Left renal pelvis (tissue), 4 donors: ENCODE measurements at places on chromosomes 2 and 18. TPM values are rescaled to one million over a fixed set of nuclear protein-coding genes. Genes with fewer than 3 reads are reported as not detected.

DNA sequence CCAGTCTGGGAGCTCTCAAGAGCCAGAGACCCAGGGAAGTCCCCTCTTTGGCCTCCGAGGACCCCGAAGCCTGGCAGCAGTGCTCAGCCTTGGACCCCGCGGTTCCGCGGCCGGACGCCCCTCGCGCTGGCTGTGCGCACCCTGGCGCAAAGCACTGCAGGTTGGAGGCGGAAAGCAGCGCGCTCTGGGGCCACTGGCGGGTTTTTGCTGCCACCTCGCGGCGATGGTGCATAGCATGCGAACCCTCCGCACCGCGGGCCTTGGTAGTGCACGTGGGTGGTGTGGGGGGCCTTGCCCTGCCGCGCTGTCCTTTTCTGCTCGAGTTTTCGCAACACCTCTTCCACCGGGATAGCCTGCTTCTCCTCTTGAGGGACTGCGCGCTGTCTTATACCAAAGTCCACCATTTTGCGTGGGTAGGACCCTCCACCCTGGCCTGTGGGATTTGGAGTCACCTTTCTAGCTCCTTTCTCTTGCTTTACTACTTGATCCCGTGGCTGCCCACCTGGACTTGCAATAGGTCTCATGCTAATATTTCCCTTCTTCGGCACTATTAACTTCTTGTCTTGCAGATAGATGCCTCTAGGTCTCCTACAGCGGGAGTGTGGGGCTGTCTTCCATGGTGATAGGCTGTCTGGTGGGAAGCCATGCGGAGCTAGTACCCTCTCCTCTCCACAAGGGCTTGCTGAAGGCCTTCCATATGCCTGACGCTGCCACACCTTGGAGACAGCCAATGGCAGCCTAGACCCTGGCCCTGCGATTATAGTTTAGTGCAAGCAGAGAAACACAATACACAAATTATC is 14.3 kb downstream of the SIX3 start:
- DNase-seq, result no peak

DNA sequence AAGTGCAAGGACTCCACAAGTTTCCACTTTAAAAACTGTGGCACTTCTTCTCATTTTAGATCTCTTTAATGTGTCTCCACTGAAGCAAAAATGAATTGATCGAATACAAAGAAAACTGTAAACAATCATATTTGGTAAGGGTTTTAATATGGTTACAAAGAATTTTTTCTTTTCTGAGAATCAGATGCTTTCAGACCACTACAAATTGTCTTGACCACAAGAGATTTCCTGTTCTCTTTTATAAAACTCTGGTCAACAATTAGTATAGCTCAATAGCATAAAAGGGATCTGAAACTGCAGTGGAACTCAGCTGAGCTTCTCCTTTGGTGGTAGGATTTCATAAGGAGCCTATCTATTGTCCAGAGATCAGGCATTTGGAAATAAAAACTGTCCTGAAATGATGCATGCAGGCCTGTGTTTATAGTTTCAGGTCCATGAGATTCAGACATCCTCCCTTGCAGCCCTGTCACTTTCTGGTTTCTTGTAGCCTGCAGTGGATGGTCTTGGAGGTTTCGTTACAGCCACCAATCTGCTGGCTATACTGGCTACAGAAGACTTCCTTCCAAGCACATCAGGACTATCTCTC is 120.0 kb downstream of the DOCK10 start:
- DNase-seq, result no peak

- no peak for DNase-seq
Measured at GRCh38 chr2:109102588-109103233, 26.3 kb upstream of the SH3RF3 start.

GRCh38 chr18:7657937-7658336 is 90.8 kb downstream of the PTPRM start:
- no peak for DNase-seq

DNA sequence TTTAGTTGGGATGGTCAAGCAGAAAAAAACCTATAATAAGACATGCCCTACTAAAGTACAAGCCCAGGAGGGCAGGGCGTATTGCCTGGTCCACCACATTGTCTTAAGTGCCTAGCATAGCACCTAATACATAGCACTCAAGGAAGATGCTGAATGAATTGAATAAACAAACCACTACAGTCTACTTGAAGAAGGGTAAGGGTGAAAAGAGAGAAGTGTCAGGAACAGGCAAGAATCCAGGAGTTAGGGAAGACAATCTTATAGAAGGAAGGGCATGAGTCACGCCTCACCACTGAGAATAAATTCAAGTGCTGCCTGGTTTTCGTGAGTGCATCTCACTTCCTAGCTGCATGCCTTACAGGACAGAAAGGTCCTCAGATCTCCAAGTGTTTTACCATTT is 13.9 kb downstream of the SLC19A3 start:
- no peak for DNase-seq

DNA sequence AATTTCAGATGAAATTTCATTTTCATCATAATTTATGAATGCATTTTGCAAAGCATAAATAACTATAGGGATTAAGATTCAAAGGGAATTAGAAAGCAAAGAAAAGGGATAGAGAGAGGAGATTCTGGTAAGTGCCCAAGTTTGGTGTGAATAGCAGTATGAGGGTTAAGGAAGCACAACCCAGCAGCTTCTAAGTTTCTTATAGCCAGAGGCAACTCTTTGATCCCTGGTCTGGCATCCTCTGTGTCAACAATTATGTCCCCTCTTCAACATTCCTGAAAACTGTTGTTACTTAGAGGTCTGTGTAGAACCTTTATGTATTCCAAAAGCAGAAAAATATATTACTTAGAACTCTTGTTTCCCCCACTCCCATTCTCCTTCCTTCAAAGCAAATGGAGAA is 171.6 kb upstream of the SATB2 start:
- no peak for DNase-seq

GRCh38 chr18:36792634-36793283 is 36.0 kb downstream of the TPGS2 start:
- no peak for DNase-seq

DNA sequence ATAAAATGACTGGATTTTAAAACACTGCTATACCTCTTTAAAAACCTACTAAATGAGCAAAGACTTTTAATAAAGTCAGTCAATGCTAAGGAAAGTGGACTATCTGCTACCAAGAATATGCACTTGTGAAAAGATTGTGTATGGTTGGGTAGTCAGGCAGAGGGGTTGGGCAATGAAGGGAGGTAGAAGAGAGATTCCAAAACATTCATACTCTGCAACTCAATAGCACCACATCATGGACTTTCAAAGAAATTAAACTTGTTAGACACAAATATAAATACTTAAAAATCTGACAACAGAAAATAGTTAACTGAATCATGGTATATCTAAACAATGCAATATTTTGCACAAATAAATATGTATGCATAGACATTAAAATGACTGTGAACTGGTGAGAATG is 139.9 kb upstream of the MAPRE2 start:
- DNase-seq, result no peak

- DNase-seq, result no peak
Measured at GRCh38 chr2:181354626-181355025, 102.6 kb upstream of the ITGA4 start.

- no peak for DNase-seq
Measured at GRCh38 chr2:70732766-70733645, 35.0 kb downstream of the ADD2 start.

DNA sequence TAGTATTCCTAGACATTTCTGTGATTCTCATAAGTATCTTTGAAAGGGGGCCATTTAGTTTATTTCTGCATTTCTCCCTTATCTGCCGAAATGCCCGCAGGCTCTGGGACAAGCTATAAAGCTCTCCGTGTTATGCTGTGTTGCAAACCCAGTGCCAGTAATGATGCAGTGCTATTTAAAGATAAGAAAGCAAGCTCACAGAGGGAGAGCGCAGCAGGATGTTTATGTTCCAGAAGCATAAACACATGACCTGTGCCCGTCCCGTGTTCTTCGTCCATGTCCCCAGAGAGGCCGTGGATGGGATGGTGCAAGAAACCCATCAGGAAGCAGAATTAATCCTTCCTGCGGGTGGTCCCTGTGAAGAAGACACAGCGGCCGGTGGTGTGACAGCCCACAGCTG is 99.4 kb downstream of the NEDD4L start:
- no peak for DNase-seq

DNA sequence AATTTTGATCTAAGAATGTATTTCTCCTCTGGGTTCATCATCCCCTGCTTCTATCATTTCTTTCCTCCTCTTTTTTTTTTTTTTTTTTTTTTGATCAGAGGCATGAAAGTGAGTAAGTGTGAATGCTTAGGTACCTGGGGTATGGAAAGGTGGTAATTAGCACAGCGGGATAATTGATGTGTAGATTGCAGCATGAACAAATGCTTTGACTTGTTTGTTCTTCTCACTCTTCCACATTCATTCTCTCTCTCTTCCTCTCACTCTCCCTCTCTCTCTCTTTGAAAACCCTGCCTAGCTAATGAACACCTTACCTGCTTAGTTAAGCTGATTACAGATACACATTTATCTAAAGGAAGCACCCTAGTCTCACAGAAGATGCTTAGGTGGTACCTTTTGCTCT is 74.7 kb downstream of the ZEB2 start:
- DNase-seq, result no peak

GRCh38 chr18:46497129-46497528 is 159.9 kb downstream of the LOXHD1 start:
- peak; percentile 29 for DNase-seq

GRCh38 chr2:102520009-102520408 is 47.0 kb downstream of the SLC9A4 start:
- DNase-seq, result no peak

DNA sequence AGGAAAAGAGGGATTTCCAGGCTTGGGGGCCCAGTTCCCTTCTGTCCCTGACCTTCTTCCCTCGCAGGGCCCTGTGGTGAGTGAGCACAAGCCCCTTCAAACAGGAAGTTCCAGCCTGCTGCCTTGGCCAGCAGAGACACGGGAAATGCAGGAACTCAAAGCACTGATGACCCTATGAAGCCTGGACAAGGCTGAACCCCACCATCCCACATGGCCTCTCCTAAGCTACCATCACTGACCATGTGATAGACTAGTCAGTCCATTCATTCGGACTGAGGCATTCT is 196.4 kb downstream of the TNS1 start:
- DNase-seq, result no peak

DNA sequence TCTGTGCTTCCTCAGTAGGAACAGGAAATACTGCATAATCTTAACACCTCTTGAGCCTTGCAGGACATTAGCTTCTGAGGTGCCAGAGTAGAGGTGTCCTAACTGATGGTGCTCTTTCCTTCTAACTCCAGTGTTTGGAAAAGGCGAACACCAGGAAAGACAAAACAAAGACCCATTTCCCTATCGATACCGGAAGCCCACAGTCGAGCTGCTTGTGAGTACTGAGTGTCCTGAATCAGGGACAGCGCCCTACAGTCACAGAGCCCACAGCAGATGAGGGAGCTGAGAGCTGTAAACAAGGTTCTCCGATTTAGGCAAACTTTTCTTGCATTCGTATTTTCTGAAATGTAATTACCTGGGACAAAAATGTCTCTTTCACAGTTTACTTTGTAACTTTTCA is 50.7 kb downstream of the SLC14A2 start:
- no peak for DNase-seq

DNA sequence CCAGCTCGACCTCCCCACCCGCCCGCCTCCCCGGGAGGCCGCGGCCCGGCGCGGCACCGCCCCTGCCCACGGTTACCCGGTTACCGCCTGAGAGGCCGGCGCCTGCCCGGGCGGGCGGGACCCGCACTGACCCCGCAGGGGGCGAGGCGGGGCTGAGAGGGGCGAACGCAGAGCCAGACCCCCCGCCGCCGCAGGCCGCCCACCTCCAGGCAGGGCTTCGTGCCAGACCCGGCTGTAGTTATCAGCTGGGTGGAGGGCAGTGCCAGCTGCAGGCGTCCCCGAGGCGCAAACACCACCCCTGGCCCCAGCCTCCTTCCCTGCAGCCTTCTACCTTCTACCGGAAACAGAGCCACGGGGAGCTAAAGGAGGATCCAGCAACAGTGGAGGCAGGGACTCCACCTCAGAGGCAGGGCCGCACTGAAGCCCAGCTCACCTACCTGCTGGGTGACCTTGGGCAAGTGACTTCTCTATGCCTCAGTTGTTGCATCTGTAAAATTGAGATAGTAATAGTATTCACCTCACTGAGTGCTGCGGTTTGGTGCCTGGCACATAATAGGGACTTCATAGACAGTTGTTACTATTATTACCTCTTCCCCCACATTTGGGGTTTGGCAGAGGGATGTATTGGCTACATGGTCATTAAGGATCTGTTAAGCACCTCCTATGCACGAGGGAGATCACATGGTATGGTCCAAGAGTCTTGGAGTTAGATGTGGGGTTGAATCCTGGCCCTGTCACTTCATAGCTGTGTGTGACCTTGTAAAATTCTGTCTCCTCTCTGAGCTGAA is 231.6 kb upstream of the SMAD2 start:
- DNase-seq, result no peak

DNA sequence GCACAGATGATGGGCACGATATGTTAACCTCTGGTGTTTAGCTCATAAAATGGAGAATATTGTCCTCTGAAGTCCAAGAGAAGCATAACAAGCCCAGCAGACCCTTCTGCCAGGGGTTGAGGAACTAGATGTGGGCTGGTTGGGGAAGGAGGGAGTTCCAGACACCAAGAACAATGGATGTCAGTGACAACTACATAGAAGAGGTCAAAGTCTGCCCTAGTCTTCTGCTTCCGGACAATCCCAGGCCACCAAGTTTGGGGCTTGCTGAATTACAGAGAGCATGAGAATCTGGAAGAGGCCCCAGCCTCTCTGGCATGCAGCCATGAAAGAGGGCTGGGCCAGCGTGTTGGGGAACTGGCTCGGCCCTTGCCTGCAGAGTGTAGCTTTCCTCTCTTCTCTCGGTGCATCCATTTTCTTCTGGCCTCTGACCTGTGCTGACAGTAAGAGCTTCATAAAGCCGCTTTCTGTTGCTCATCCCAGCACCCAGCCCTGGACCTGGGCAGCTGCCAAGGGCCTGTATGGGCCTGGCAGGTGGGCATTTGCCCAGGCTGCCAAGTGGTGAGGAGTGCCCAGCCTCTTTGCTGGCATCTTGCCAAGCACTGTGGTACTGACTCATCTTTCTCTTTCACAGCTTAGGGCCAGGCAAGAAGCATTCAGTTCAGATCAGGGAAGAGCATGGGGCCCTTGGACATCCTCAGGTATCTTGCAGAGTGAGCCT is 14.6 kb upstream of the LAPTM4A start:
- DNase-seq, result no peak

DNA sequence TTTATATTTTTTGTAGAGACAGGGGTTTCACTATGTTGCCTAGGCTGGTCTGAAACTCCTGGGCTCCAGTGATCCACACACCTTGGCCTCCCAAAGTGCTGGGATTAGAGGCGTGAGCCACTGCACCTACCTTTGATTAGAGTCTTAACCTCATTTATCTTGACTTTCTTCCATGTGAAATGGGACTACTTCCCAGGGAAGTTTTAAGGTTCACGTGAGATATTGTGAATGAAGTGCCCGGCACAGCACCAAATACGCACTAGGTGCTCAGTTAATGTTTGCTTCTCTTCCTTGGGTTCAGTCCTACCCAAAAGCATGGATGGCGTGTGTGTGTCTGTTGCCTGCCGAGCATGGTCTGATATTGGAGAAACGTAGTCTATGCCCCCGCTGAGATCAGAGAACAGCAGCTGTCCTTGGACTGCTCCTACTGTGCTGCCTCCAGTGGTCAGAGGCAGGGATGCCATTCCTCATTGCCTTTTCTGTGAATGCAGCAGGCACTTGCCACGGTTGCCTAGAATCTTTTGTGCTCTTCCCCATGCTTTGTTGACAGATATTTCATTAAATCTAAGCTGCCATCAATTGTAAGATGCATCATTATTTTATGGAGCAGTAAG is 12.3 kb upstream of the TFCP2L1 start:
- no peak for DNase-seq

The AOX1 gene
- 3.2 TPM for polyA plus RNA-seq

The LYG2 gene
- polyA plus RNA-seq, result 0.36 TPM

The FAM110C gene
- polyA plus RNA-seq, result 12.5 TPM

The CCDC141 gene
- polyA plus RNA-seq, result 1.6 TPM

The TFCP2L1 gene
- polyA plus RNA-seq, result 51.6 TPM

The B3GNT7 gene
- polyA plus RNA-seq, result 4.0 TPM

The RNPEPL1 gene
- 22.2 TPM for polyA plus RNA-seq

The EVX2 gene
- 0.04 TPM for polyA plus RNA-seq

The NR4A2 gene
- 3.0 TPM for polyA plus RNA-seq
